Right atrium auricular region (tissue), 2 donors: ENCODE measurements at places on chromosomes 5 and 9. TPM values are rescaled to one million over a fixed set of nuclear protein-coding genes. Genes with fewer than 3 reads are reported as not detected.

DNA sequence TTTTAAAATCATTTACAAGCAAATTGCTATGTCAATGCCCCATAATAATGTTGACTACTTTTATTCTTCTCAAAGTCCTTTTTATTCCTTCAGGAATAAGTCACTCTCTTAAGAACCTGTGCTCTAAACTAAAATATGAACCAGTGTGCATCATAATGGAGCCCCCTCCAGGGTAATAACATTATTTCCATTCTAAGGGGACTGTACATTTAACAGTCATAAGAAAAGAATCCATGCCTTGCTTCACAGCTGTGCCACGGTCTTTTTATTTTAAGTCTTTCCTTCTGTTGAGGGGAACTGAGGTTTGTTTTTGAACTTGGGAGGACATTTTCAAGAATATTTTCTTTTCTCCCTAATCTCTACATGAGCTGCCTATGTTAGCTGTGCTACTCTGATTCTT, 297.6 kb downstream of the MAN2A1 start:
- DNase-seq, result no peak
- no peaks in the 10 kb centered on the region for H3K4me1 ChIP-seq
- peak overlapping the region; percentile 3 for H3K27ac ChIP-seq
- H3K4me3 ChIP-seq, result no peak overlapping the region
- no peaks in the 10 kb centered on the region for H3K36me3 ChIP-seq

DNA sequence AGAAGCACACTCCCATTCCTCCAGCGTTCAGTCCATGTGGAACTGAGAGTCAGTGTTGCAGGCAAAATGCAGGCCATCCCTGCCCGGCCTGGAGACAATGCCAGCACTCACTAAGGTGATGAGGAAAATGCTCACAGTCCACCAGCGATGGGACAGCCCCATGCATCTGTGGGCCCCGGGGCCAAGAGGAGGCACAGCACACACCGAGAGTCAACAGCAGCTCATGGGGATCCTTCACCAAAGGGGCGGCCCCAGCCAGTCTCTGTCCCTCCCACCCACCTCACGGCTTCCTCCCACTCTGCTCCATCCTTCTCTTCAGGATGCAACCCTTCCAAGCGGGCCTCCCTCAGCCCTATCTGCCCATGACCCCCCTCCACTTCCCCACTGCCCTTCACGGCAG, 6.2 kb downstream of the SEMA4D start:
- no peak overlapping the region for H3K27ac ChIP-seq
- no peaks in the 10 kb centered on the region for H3K36me3 ChIP-seq
- no peaks in the 10 kb centered on the region for H3K27me3 ChIP-seq
- no peak for DNase-seq
- no peak overlapping the region for H3K4me3 ChIP-seq

- no peaks in the 10 kb centered on the region for H3K27me3 ChIP-seq
- no peak overlapping the region for H3K4me3 ChIP-seq
Measured at GRCh38 chr5:171714261-171714660, 71.4 kb upstream of the SMIM23 start.

DNA sequence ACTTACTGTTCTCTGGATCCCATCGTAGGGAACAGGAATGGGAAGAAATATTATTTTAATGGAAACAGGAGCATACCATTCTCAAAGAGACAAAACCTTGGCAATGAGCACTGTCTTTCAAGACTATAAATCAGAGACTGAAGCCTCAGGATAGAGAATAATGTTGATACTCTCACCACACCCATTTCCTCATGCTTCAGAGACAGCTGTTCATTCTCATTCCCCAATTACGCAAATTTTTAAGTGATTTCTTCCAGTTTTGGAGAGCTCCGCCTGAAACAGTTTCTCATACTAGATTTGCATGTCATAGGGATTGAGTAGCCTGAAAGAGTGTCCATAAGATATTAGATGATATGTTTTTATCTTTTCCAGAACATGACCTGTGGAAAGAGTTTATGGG, 290.5 kb upstream of the RASA1 start:
- no peak for DNase-seq
- no peaks in the 10 kb centered on the region for H3K27me3 ChIP-seq
- H3K4me3 ChIP-seq, result no peak overlapping the region
- H3K4me1 ChIP-seq, result no peaks in the 10 kb centered on the region

- peak overlapping the region; percentile 55 for H3K4me3 ChIP-seq
- H3K27ac ChIP-seq, result peak overlapping the region; percentile 87
- DNase-seq, result no peak
- no peaks in the 10 kb centered on the region for H3K27me3 ChIP-seq
- no peaks in the 10 kb centered on the region for H3K36me3 ChIP-seq
Measured at GRCh38 chr5:65102976-65103711, 334.4 kb downstream of the CWC27 start.

Gene CARTPT
- total RNA-seq, result not detected

Gene TMEFF1
- not detected for total RNA-seq

Gene HTR4
- total RNA-seq, result 7.9 TPM

Gene ANKRD31
- 0.08 TPM for total RNA-seq

Gene HMMR
- total RNA-seq, result 0.43 TPM
